EH (cell line): ENCODE measurements at places on chromosomes 1 and 21.
A peak's percentile ranks its signal among the peaks of the same experiment; 100 is the strongest.

GRCh38 chr1:44571712-44572571, 102.3 kb downstream of the TMEM53 start:
- peak; percentile 25 for DNase-seq

GRCh38 chr21:29306920-29307319, 8.2 kb downstream of the BACH1 start:
- no peak for DNase-seq

- no peak for DNase-seq
These were observed 94.6 kb downstream of the LRRC7 start for GRCh38 chr1:69662321-69662720.

DNA sequence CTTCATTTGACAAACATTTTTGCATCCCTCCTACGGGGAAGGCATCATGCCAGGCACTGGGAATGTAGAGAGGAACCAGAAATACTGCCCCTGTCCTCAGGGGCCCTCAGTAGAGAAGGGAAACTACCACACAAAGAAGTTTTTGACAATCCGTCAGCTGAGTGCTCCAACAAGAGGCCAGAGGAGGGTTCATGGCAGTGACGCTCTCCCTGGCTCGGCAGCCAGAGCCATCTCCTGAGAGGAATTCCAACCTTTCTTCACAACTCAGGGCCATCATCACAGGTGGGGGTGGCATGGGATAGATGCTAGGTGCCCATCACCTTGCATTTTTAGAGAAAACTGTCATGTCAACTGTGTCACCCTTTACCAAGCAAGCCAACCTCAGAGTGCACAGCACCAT, 154.1 kb downstream of the HIVEP3 start:
- DNase-seq, result no peak

DNA sequence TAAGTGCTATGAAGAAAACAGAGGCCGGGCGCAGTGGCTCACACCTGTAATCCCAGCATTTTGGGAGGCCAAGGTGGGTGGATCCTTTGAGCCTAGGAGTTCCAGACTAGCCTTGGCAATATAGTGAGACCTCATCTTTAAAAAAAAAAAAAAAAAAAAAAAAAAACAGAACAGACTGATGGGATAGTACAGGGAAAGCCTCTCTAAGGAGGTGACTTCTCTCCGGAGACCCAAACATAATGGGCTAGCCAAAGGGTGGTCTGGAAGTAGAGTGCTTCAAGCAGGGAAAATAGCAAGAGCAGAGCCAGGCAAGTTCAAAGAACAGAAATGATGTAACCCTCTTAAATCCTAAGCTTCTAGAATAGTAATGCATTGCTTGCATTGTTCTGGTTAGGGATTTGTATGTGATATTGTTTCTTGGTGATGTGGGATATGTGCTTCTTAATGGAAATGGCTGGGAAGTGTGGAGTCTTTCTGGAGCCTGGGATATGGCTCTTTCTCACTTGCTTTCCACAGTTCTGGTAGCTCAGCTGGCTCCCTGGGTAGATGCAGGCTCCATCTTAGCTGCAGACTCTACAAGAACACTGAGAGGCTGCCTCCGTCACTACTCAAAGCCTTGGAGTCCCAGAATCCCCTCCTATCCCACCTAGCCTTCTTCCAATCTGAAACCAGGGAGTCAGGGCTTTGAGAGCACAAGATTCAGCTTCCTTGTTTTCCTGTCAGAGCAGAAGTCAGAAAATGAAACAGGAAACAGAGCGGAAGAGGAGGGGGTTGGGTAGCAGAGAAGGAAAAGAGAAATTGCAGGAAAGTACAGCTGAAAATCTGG, 1.9 kb upstream of the PIGV start:
- peak; percentile 76 for DNase-seq
